Glomerular endothelial cell (primary cell): ENCODE measurements at places on chromosomes 2 and 18. TPM values are rescaled to one million over a fixed set of nuclear protein-coding genes. Genes with fewer than 3 reads are reported as not detected.

DLX1 gene
- 0.34 TPM in 1 of 2 replicates, not detected in the other for total RNA-seq

UPP2 gene
- total RNA-seq = not detected in 2 replicates

POTEJ gene
- total RNA-seq = not detected in 2 replicates

CYTIP gene
- total RNA-seq = 0.82 and 3.6 TPM in 2 replicates

GALNT5 gene
- 0.48 and 2.6 TPM in 2 replicates for total RNA-seq

GPR39 gene
- 0.29 and 1.2 TPM in 2 replicates for total RNA-seq

CKAP2L gene
- 2.5 and 4.4 TPM in 2 replicates for total RNA-seq

CNDP1 gene
- not detected in 2 replicates for total RNA-seq

IL1RL2 gene
- 0.47 TPM in 1 of 2 replicates, not detected in the other for total RNA-seq

L3MBTL4 gene
- total RNA-seq = 0.53 and 1.3 TPM in 2 replicates

ANKRD30BL gene
- not detected in 2 replicates for total RNA-seq

COLEC11 gene
- total RNA-seq = 0.29 TPM in 1 of 2 replicates, not detected in the other

COLEC12 gene
- 13.2 and 31.7 TPM in 2 replicates for total RNA-seq

TOGARAM2 gene
- total RNA-seq = not detected in 2 replicates

CRACDL gene
- 10.7 and 13.3 TPM in 2 replicates for total RNA-seq

DSG4 gene
- not detected in 2 replicates for total RNA-seq

PNPT1 gene
- 14.0 and 26.0 TPM in 2 replicates for total RNA-seq

NRP2 gene
- 498 and 533 TPM in 2 replicates for total RNA-seq

GPR45 gene
- not detected in 2 replicates for total RNA-seq

MTCL1 gene
- total RNA-seq = 16.3 and 25.6 TPM in 2 replicates

COPS7B gene
- total RNA-seq = 28.6 and 39.2 TPM in 2 replicates

C2orf72 gene
- 0.29 and 1.5 TPM in 2 replicates for total RNA-seq

PSD4 gene
- 1.3 and 2.1 TPM in 2 replicates for total RNA-seq

GRB14 gene
- total RNA-seq = 1.2 and 3.2 TPM in 2 replicates

MDH1B gene
- total RNA-seq = 0.12 and 0.29 TPM in 2 replicates

CAPN13 gene
- not detected in 2 replicates for total RNA-seq

HOXD3 gene
- 5.3 and 7.2 TPM in 2 replicates for total RNA-seq

CDKL4 gene
- total RNA-seq = not detected in 2 replicates

CD8A gene
- total RNA-seq = not detected in 2 replicates

FNDC4 gene
- 27.5 and 34.3 TPM in 2 replicates for total RNA-seq

ATP6V1C2 gene
- not detected in 2 replicates for total RNA-seq

PRKAG3 gene
- total RNA-seq = not detected in 2 replicates

GNAL gene
- 0.41 and 1.8 TPM in 2 replicates for total RNA-seq

CDK15 gene
- total RNA-seq = 1.6 and 5.8 TPM in 2 replicates

SPC25 gene
- 1.6 and 6.4 TPM in 2 replicates for total RNA-seq

FLACC1 gene
- 0.15 and 0.23 TPM in 2 replicates for total RNA-seq

POLR1B gene
- total RNA-seq = 11.7 and 12.4 TPM in 2 replicates

ASB18 gene
- total RNA-seq = not detected in 2 replicates

SNORC gene
- total RNA-seq = 0.39 and 2.1 TPM in 2 replicates

ZNF513 gene
- 10.0 and 10.7 TPM in 2 replicates for total RNA-seq

TMEFF2 gene
- total RNA-seq = not detected in 2 replicates

SERPINB3 gene
- not detected in 2 replicates for total RNA-seq

UGT1A10 gene
- total RNA-seq = not detected in 2 replicates

TM4SF20 gene
- not detected in 2 replicates for total RNA-seq

TUBA3D gene
- not detected in 2 replicates for total RNA-seq

TFPI gene
- 182 and 224 TPM in 2 replicates for total RNA-seq

PLCD4 gene
- 0.05 and 0.93 TPM in 2 replicates for total RNA-seq

DQX1 gene
- total RNA-seq = not detected in 2 replicates

SERPINB10 gene
- total RNA-seq = not detected in 2 replicates

COL6A3 gene
- total RNA-seq = 59.2 and 244 TPM in 2 replicates
